ENCODE measurements at places on chromosomes 16 and 17.

DNA sequence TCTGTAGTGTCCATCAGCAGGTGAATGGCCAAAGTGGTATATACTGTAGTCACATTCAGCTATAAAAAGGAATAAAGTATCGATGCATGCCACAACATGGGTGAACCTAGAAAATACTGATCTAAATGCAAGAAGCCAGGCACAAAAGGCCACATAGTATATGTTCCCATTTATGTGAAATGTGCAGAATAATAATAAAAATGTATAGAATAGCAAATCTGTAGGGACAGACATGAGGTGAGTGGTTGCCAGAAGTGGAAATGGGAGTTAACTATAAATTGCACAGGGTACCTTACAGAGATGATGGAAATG is 23.1 kb downstream of the DBNDD1 start:
- no peak for DNase-seq

DNA sequence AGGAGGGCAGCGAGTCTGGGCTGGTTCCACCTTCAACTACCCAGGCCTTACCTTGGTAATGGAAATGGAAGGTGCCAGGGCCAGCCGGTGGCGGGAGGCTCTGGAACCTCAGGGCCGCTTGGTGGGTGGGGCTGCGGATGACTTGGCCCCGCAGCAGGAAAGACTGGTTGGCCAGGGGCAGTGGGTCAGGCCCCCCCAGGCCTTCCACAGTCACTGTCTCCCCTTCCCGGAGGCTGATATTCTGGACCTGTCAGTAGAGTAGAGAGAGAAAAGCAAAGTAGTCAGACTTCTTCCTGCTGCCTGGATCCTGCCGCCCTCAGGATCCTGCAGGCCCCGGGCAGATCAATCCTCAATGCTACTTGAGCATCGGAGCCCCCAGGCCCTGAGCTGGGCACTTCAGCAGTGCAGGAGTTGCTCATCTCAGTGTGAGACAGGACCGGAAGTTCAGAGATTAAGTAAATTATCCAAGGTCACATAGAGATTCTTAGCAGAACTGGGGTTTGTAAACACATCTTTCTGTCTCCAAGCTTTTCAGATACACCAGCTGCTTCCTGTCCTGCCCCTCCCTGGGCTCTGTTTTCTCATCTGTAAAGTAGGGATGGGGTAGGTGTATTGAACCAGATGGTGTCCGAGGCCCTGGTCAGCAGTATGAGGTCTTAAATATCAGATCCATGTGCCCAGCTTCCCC is 18.5 kb upstream of the PHF12 start:
- DNase-seq, result no peak

DNA sequence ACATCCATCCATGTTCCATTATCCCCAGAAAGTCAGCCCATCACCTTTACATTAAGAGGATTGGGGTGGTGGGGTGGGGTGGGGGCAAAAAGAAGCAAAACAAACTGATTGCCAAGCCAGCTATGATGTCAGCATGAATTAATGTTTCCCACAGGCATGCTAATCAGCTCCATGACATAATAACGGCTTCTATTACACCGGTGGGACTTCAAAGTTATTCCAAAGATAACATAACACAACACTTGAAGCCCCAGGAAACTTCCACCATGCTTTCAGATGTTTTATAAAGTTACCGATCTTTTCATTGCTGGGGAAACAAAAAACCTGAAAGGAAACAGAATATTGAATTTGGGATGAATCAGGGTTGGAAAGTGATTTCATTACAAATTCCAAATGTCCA is 155.9 kb upstream of the IRX5 start:
- peak; percentile 43 for DNase-seq

DNA sequence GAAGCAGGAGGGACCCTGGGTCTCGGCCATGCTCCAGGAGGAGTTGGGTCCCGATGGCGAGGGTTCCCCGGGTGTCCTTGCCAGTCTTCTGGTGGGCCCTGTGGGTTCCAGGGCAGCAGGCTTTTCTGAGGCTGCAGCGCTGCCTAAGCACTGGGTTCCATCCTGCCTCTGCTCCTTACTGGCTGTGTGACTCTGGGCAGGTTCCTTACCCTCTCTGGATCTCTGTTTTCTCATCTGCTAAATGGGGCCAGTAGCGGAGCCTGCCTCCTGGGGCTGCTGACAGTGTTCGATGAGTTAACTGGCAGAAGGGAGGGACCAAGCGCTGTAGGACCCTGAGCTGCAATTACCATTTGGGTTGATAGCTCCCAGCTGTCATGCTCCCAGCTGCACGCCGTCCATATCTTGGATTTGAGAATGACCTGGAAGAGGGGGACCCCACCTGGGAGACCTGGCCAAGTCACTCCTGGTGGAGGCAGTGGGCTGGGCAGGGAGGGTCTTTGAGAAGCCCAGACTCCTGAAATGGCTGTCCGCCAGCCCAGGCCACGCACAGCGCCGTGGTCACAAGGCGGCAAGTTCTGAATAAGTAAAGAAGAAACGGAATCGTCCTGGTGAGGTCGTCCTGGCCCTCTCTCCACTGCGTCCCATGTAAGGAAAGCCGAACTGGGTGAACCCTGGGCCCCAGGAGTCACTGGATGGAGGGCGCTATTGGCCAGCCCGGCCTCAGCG is 47.2 kb upstream of the GSE1 start:
- DNase-seq, result no peak

- DNase-seq, result no peak
Measured at GRCh38 chr17:60524463-60525327, 1.3 kb downstream of the APPBP2 start.

DNA sequence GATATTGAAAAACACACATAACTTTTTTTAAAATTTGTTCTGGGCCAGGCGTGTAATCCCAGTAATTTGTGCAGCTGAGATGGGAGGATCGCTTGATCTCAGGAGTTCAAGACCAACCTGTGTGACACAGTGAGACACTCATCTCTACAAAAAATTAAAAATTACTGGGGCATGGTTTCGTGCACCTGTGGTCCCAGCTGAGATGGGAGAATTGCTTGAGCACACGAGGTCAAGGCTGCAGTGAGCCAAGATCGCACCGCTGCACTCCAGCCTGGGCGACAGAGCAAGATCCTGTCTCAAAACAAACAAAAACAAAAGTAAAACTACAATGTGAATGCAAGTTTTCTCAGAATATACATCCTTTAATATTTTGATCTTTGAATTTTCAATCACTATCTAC is 15.1 kb downstream of the C16orf54 start:
- DNase-seq, result no peak

Data from astrocyte of the cerebellum (primary cell).